ENCODE measurements at places on chromosomes 3 and 15.

DNA sequence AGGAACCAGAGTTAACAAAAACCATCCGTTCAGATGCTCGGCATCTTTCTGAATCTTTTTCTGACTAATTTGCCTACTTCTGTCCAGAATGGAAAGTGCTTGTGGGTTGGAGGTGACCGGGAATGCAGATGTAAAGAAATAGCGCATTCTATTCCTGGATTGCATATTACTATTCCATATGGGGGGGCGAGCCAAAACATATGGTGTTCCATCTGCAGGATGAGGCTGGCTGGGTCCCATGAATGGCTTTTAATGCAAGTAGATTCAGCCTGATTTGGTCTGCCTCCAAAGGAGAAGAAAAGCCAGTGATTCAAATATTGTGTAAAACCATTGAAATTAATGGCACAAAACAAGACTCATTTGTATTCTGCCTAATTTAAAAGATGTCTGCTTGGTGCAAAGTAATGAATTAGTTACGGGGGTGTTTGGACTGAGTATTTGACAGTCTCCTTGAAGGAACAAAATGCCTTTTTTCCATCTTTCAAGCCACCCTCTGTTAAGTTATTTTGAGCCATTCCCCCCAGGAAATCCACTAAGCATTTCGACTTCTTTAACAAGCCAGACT lies 99.0 kb downstream of the ST8SIA2 start:
- DNase-seq, result no peak

DNA sequence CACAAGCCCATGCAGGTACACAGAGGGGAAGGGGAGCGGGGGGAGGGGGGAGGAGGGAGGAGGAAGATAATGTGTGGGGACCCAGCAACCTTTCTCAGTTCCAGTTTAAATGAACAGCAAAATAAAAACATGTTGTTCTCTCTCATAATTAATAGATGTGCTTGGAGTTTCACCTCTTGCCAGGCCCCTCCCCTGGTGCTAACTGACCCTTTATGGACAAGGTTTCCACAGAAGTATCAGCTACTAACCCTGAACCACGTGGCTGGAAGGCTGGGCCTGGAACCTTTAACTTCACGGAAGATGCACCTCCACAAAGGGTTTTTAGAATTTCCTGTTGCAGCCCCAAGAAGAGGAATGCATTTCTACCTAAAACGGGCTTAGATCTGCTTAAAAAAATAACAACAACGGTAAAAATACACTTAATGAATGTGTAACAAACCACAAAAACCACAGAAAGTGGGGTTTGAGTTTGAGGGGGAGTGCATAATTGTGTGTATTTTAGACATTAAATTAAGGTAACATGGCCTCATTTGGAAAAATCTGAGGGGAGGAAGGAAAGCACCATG lies 14.8 kb upstream of the SMAD3 start:
- no peak for DNase-seq

DNA sequence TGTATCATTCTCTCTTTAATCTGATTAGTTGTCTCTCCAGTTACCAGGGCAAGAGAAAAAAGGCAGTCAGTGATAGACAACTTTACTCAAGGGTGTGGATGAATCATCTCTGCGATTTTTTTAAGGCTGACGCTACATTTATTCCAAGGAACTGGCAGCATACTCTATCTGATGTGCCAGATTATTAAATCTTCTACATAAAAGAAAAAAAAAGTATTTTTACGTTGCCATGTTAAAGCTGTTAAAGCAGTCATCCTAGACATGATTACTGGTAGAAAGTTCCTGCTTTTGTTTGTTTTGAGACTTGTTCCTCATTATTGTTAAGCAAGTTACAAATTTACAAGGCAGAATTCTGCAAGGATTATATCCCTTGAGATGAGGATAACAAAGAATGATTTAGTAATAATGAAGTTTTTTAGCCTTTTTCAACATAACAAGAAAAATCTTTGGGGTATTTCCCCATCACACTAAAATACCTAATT lies 121.7 kb downstream of the CBLB start:
- no peak for DNase-seq

DNA sequence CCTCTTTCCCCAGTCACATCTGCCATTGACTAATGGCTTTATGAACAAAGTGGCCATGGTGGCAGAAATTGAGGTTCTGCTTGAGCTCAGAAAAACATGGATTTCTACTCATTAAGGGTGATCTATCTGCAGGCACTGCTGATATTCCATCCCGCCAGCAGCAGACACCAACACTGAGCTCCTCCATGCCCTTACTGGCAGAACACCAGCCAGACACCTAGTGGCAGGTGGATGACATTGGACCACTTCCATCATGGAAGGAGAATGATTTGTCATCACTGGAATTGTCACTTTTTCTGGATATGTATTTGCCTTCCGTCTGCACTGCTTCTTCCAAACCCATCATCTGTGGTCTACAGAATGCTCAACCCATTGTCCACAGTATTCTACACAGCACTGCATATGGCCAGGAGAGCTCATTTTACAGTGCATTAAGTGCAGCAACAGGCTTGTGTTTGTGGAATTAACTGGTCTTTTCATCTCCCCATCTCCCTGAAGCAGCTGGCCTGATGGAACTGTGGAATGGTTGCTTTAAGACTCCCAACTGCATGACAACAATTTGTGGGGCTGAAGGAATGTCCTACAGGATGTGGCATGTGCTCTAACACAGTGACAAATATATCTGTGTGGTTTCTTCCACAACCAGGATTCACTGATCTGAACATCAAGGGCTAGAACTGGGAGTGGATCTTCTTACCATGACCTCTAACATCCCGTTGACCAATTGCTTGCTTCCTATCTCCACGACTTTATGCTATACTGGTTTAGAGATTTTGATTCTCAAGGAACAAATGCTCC lies 103.4 kb downstream of the WNT7A start:
- DNase-seq, result no peak

GRCh38 chr3:52350416-52350815 lies 34.3 kb downstream of the DNAH1 start:
- DNase-seq, result no peak

GRCh38 chr3:31525532-31525931 lies 7.2 kb upstream of the STT3B start:
- DNase-seq, result no peak

DNA sequence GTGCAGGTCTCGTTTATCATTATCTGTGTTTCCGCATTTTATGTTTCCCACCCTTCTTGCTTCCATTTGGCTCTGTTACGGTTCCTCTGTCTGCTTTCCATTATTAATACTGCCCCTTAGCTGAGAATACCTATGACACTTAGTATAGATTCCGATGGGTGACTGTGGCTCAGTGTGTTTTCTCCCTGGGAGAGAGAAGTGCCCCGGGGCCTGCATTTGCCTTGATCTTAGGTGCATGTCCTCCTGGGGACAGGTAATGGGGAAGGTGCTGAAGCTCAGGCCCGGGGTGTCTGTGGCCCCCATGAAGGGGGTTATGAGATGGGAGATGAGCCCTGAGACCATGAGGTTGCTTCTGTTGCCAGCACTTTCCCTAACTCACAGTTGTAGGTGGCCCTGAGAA lies 43.4 kb upstream of the PCSK6 start:
- no peak for DNase-seq

DNA sequence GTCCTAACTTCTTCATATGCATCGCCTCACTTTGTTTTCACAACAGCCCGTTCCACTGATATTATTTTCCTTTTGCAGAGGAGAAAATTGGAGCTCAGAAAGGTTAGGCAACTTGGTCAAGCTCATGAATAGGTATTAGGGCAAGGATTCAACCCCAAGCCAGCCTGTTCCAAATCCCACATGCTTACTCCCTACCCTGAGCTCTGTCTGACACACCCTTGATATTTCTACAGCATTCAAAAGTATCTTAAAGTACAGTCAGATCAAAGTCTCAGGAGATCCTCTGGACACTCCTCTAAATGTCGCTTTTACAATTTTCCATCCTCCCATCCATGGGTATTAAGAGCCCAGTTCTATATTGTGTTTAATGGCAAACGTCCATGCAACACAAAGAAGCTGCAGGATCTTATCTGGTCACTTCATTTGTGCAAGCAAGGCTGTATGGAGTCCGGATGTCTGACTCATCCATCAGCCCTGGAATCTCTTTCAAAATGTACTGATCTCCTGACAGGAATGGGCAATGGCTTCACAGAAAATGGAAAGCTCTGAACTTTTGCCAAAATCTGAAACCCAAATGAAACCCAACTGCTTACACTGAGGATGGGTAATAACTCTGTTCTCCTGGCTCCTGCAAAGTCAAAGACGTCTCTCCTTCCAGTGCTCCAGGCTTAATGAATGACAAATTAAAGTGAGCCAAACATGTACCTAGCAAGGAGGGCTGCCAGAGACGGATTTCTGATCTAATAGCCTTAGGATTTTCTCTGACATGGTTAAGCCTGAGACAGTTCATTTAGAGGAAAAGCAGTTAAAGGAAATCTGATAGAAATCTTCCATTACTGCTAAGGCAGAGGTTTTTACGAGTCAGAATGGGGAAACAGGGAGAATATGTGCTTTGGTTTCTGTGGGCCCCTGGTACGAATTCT lies 230.9 kb upstream of the RORA start:
- DNase-seq, result no peak

DNA sequence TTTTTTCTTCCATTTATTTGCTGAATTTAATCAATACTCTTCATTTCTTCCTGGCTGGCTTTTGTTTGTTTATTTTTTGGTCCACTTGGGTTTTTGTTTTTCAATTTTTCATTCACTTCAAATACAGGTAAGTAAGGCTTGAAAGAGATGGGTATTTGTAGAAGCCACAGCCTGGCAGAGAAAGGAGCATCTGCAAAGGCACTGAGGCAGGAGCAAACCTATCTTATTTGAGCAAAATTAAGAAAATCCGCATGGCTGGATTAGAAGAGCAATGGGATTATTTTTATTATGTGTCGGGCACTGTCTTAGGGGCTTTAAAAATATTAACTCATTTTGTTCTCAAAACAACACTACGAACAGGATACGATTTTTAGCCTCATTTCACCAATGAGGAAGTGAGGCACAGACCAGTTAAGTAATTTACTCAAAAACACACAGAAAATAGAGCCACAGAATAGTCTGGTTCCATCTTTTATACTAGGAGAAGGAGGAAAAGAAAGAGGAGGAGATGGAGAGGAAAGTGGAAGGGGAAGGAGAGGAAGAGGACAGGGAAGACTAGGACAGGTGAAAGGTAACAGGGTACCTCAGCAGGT lies 35.1 kb upstream of the CCDC80 start:
- DNase-seq, result no peak

DNA sequence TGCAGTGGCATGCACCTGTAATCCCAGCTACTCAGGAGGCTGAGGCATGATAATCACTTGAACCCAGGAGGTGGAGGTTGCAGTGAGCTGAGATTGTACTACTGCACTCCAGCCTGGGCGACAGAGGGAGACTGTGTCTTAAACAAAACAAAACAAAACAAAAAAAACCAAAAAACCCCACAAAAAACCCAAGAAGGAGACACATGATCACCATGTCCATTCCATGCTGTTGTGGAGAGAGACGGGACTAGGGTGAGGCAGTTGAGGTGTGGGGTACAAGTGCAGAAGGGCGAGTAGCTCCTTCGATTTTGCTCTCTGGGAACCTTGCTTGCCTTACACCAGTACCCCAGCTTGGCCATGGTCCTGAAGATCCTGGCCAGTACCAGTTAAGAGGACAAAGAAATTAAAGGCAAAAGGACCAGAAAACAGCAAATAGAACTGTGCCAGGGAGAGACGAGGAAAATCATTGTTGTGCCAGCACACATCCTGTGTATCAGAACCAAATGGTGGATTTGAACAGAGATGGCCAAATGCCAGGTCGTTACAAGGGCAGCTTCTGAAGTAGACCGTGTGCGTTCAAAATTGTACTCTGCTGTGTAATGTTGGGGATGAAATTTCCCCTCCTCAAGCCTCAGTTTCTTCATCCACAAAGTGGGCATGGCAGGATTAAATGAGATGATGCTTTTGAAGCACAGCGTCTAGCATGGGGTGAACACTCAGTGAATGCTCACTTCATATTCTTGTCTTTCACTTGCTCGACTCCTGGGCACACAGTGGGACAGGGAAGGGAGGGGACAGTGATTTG lies 42.9 kb upstream of the CTSH start:
- no peak for DNase-seq

DNA sequence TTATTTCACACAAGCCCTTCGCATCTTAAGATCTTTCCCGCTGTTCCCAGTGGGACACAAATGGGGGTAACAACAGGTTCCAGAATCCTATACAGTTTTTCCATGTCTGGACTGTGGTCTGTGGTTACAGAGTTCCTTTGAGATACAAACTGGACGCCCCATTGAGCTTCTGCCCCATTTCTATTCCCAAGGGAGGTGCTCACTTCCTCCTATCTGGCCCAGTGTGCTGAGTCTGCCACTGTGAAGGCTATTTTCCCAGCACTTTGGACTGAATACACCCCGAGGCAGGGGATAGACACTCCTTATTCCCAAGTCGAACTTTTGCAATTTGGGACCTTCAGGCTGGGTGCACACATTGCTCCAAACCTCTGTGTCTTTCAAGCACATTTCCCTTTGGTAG lies 44.0 kb downstream of the MESD start:
- DNase-seq, result no peak

DNA sequence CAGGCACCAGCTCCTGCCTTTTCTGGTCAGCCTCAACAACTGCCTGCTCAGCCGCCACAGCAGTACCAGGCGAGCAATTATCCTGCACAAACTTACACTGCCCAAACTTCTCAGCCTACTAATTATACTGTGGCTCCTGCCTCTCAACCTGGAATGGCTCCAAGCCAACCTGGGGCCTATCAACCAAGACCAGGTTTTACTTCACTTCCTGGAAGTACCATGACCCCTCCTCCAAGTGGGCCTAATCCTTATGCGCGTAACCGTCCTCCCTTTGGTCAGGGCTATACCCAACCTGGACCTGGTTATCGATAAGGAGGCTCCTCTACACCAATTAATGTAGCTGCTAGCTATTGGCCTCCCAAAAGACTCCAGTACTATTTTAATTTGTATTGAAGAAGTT lies 38.9 kb downstream of the TFG start:
- DNase-seq, result no peak

- no peak for DNase-seq
Observed at GRCh38 chr15:70101459-70102113, 3.9 kb upstream of the TLE3 start.

GRCh38 chr3:119508172-119508845 lies 10.0 kb downstream of the TIMMDC1 start:
- DNase-seq, result no peak

GRCh38 chr3:171351676-171352075 lies 108.5 kb downstream of the TNIK start:
- DNase-seq, result no peak

- no peak for DNase-seq
Observed at GRCh38 chr15:39053480-39053879, 488.9 kb upstream of the RASGRP1 start.

- DNase-seq, result no peak
Observed at GRCh38 chr15:101495334-101496197, 6.1 kb upstream of the PCSK6 start.

GRCh38 chr15:51580385-51580784 lies 42.2 kb downstream of the DMXL2 start:
- no peak for DNase-seq

DNA sequence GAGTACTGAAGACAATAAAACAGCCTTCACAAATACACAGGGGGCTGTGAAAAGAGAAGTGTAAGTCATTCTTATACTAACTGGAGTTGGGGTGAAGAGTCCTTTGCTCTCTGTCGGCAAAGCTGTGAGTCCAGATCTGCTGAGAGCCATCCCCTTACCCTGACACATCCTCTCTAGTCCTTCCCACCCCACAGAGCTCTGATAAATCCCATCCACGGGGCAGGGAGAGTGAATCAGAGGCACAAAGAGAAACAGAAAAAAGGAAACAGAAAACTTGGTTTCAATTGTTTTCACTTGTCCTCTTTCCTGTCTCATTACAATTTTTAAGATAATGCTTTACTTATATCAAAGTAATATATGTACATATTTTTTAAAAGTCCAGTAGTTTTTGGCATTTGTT lies 18.2 kb upstream of the ZNF639 start:
- DNase-seq, result no peak
